ENCODE measurements at places on chromosomes 11 and 22.
A peak's percentile ranks its signal among the peaks of the same experiment; 100 is the strongest.

- DNase-seq: no peak
Measured at GRCh38 chr11:116356451-116356850, 416.3 kb downstream of the BUD13 start.

- DNase-seq: no peak
Measured at GRCh38 chr11:27622541-27623300, 77.5 kb downstream of the BDNF start.

DNA sequence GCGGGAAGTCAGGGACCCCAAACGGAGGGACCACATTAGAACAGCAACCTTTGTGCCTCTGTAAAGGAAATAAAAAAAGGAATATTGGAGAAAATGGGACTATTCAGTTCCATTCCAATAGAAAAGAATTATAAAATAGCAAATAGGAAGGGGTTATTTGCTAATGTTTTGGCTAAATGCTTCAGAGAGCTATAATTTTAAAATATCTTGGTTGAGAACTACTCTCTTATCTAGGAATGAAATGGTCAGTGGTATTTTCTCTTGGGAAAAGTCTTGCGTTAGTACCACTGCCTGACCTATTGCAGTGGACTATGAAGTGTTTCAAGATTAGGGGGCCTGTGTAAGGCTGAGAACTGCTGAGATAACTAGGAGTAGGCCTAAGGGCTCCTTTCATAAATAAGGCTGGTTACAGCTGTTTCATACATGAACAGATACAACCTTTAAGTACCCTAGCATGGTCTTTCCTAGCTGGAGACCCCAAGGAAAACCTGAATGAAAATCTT, 6.9 kb upstream of the WEE1 start:
- DNase-seq: no peak

DNA sequence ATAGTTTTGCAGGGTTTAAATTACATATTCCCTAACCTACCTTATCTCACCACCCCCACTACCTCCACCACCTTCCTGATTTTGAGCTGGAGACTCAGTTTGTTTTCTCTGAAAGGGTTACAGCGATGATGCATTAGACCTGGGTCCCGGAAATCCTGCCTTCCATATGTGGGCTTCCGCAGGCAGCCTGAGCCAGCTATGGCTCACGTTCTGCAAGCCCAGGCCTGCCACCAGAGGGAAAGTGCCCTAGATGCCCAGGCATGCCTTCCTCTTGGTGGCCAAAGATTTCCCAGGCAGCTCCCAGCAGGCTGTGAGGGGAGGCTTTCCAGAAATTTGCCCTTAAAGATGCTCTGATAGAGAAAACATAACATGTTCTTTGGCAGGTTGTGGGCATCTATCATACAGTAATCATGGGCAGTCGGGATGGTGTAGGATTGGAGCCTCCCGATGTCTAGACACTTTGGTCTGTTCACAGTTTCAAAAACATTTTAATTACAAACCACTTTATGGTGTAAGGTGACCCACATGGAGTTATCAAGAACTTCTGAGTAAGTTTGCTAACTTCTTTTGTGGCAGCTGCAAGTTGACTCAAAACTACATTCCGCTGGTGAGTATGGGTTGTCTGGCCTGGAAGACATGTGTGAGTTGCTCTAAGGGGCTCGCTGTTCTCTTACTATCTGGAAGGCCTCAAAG, 79.3 kb downstream of the MICAL2 start:
- no peak for DNase-seq

- DNase-seq: no peak
Measured at GRCh38 chr11:43903078-43903477, 22.4 kb downstream of the ALKBH3 start.

GRCh38 chr11:124473476-124473875, 28.0 kb upstream of the OR8B8 start:
- no peak for DNase-seq

DNA sequence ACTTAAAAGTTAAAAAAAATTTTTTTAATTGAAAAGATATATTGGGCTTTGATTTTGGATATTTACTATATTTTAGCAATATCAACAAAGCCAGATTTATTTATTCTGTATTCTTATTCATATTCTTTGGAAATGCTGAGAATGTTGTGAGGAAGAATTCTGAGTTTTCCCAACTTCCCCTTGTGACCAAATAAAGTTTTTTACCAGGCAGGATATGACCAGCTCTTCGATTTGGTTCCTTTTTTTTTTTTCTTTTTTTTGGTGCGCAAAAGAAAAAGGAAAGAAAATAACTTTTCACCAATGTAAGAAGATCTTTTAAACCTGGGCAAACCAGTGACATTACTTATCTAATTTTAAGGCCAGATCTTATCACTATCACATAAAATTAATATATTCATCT, 12.9 kb downstream of the TCP11L1 start:
- DNase-seq: no peak

DNA sequence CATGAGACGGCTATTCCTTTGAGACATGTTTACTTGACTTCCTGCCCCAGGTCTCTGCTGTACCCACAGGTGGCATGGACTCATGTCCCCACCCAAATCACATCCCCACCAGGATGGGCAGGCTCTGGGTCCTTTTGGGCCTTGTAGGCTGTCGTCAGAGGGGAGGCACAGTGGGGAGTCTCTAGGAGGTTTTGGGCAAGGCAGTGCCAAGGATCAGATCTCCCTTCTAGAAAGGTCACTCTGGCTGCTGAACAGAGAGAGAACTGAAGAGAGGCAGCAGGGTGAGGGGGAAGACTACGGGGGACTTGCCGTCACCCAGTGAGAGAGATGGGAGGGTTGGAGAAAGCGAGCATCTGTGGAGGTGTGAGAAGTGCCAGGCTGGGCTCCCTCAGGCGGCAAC, 4.6 kb upstream of the KCNQ1OT1 start:
- no peak for DNase-seq

- DNase-seq: peak; percentile 36
Measured at GRCh38 chr11:116357784-116358544, 414.8 kb downstream of the BUD13 start.

DNA sequence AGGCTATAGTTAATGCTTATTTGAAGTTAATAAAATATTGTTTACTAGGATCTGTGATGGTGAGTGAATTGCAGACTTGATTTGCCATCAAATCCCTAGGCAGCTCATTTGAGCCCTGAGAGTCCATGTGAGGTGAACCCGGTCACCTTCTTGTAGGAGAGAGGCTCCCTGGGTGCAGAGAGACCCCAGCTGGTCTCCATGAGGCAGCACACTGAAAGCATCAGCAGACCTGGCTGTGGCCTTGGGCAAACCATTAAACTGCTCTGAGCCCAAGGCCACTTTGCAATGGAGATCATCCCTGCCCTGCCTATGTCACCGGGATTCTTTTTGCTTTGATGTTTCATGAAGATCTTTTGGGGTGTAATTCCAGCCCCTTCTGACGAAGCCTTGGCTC, 125.2 kb downstream of the MICAL2 start:
- DNase-seq: no peak

GRCh38 chr11:93563857-93564256, 20.7 kb upstream of the SMCO4 start:
- no peak for DNase-seq

GRCh38 chr11:83162377-83162776, 5.4 kb downstream of the PCF11 start:
- DNase-seq: no peak

GRCh38 chr11:46393231-46393616, 1.6 kb upstream of the CHRM4 start:
- no peak for DNase-seq

GRCh38 chr22:46240907-46241306, 9.2 kb downstream of the CDPF1 start:
- no peak for DNase-seq

DNA sequence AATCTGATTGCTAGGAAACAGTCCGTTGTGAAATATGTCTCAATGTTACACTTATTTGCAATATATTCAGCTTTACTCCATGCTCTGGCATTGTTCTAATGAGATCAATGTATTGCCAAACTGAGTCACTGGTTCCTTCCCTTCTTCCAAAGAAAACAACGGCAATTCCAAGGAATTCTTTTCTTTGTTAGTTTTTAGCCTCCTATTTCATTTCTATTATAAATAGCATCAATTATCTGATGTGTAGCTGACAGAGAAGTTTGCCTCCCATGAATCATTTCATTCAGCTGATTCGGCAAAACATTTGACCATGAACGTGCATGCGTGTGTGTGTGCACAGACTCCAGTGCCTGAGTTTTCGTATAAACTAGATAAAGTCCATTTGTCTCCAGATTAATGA, 346.8 kb downstream of the ETS1 start:
- DNase-seq: no peak

DNA sequence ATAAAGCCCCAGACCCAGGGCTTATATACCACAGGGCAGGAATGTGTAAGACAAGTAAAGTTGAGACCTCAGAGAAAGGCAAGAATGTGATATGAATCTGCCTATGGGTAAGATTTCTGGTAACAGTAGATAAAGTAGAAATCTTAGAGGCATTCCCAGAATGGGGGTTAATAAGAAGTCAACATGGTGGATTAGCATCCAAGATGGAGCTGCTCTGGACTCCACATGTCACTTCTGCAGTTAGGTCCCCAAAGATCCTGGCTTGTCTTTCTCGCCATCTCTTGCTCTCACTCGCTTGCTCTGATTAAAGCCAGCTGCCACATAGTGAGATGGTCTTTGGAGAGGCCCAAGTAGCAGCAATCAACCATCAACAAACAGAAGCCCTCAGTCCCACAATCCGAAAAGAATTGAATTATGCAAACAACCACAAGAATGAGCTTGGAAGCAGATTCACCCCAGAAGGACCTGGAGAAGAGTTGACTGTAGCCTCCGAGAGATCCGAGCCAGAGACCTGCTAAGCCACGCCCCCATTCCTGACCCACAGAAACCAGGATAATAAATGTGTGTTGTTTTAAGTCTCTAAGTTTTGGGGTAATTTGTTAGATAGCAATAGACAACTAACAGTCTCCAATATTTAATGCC, 5.4 kb upstream of the C11orf86 start:
- no peak for DNase-seq

- DNase-seq: no peak
Measured at GRCh38 chr11:65532388-65533064, 7.6 kb downstream of the SCYL1 start.

DNA sequence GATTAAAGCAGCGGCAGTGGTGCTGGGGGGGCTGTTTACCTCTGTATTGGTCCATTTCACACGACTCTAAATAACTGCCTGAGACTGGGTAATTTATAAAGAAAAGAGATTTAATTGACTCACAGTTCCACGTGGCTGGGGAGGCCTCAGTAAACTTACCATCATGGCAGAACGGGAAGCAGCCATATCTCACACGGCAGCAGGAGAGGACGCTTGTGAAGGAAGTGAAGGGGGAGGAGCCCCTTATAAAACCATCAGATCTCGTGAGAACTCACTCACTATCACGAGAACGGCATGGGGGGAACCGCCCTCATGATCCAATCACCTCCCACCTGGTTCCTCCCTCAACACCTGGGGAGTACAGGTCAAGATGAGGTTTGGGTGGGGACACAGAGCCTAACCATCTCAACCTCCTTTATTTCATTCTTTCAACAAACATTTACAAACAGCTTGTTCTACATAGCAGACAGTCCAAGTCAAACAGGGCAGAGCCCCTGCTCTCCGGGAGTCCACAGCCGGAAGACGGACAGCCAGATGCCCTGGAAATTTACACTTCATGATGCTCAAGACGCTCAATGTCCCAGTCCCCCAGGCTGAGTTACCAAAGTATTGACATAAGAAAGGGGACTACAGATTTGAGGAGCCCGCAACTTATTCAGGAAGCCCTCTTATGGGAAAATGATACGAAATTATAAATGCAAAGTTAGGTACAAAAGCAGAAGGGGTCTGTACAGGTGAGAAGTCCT, 26.3 kb upstream of the HMGXB4 start:
- DNase-seq: no peak

GRCh38 chr11:11533751-11534150, 88.1 kb downstream of the GALNT18 start:
- no peak for DNase-seq

DNA sequence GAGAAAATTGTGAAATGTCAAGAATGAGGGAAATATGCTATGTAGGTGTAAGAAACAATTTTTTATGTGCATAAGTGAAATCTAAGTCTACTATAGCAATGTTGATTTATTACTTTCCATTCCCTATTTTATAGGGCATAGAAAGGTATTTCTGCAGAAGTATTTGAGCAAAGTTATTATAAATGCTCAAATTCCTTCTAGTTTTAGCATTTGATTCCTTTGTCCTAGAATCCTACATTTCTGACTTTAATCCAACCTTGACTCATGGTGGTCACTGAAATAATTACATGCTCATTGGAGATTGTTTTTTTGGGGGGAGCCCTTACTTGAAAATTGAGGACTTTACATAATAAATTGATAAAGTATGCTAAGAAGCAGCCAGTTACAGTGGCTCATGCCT, 716.6 kb upstream of the LUZP2 start:
- DNase-seq: no peak

DNA sequence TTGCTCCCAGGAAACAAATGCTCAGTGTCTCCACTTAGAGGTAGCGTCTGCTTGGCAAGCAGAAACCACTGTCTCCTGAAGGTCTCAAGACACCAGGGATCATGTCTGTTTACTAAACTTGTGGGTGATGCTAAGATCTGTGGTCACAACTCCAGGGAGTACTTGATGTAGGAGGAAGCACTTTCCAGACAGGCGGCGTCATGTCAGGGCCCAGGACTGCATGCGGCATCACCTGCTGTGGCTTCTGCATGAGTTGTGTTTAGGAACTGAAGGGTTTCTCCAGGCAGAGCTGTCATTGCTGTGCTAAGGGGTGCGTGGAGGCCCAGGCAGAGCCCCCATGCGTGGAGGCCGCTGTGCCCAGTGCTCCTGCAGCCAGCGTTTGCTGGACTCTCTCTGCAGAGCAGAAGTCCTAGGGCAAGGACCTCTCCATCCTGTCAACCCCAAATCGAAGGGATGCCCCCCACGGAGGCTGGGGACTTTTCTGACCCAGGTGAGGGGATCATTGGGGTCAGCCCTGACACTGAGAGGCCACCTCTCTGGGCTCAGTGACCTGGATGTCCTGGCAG, 8.1 kb upstream of the PANX2 start:
- no peak for DNase-seq

DNA sequence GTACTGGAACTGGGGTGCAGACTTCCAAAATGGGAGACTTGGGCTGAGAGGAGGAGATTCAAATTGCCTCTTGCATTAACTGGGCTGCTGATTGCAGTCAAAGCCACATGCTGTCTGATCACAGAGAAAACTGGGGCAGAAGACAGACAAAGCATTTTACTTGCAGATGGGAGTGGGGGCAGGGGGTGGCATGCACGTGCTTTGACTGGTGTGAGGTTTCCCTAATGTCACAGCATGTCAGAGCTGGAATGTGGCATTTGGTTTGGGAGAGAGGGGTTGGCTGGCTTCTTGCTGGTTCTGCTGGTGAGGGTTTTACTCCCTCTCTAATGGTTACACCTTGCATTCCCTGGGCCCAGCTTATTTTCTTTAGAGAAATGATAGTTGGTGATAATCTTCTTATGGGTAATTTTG, 2.9 kb downstream of the TUB start:
- no peak for DNase-seq

GRCh38 chr11:61345170-61345610, 12.2 kb downstream of the TKFC start:
- DNase-seq: no peak
